ENCODE measurements at places on chromosomes 12 and 14.

DNA sequence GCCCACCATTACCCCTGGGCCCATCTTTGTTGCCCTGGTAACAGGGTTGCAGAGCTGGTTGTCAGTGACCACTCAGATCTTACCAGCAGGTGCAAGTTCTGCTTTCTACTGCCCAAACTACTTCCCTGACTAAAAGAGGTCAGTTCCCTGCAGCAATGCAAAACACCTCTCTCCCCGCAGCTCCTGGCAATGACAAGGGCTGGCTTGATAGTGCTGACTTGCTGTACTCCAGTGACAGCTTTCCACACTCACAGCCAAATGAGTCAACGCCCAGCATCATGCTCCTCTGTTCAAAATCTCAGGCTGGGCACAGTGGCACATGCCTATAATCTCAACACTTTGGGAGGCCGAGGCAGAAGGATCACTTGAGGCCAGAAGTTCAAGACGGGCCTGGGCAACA lies 90.6 kb downstream of the CIT start:
- DNase-seq: no peak

- DNase-seq: peak; percentile 41
These were observed 914 bp upstream of the PACS2 start for GRCh38 chr14:105313381-105314286.

DNA sequence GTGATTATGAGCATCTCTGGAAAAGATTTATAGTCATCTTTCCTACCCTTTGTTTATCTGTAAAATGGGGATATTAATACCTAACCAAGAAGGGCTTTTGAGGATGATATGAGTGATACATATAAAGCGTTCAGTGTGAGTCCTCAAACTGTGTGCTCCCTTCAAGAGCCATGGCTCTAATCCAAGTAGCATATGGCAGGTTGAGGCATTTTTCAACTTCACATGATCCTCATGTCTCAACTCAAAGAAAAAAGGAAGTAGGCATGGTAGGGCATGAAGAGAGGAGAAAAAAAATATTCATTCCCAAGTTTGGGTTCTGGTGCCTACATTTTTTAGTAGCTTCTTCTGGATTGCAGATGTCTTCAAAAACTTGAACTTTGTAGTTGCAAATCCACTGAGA lies 286.3 kb upstream of the ATP2B1 start:
- DNase-seq: no peak

DNA sequence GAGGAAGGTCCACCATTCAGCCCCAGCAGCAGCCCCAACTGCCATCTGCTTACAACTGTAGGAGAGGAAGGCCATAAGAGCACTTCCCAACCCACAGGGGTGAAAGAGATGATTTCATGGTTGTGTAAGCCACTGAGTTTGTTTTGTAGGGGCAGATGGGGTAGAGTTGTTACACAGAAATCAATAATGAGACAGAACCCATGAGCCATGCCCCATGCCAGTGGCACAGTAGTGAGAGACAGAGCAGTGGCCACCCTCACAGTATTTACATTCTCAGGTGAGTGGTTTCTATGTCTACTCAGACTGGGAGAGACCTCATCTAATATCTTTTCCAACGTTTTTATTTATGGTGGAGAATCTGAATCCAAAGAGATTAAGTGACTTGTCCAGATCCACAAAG lies 68.6 kb downstream of the NUAK1 start:
- no peak for DNase-seq

DNA sequence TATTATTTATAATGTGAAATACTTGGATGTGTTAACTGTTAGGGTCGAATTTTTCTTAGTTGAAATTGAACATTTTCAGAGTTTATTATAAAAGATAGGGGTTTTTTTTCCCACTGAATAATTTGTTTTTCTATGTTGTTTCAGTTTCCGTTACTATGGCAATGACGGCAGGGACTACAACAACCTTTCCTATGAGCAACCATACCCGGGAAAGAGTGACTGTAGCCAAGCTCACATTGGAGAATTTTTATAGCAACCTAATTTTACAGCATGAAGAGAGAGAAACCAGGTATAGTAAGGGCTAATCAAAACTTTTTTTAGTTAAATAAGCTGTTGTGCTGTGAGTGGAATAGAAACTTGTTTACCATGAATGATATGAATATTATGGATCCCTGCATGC lies 35.1 kb upstream of the BMAL2 start:
- DNase-seq: no peak

- DNase-seq: peak; percentile 16
These were observed 26.8 kb downstream of the DGLUCY start for GRCh38 chr14:91140672-91141071.

DNA sequence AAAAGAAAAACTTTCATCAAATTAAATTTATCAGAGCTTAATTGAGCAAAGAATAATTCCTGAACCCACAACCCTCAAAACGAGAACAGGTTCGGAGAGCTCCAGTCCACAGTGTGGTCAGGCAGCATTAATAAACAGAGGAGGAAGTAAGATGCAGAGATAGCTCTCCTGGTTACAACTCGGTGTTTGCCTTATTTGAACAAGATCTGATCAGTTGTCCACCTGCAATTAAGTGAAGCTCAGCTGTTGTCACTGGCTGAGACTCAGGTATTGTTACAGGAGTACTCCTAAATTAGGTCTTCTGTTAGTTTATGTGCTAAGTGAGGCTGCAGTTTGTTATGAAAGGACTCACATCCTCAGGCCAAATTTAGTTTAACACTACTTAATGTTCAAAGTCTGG lies 451.4 kb upstream of the PDE3A start:
- DNase-seq: no peak

GRCh38 chr12:58286353-58286752 lies 345.0 kb downstream of the ATP23 start:
- no peak for DNase-seq

GRCh38 chr14:38336298-38336697 lies 80.4 kb upstream of the CLEC14A start:
- DNase-seq: no peak

GRCh38 chr14:94213741-94214140 lies 39.6 kb downstream of the PPP4R4 start:
- DNase-seq: no peak

GRCh38 chr14:99647411-99647810 lies 2.5 kb downstream of the HHIPL1 start:
- no peak for DNase-seq

DNA sequence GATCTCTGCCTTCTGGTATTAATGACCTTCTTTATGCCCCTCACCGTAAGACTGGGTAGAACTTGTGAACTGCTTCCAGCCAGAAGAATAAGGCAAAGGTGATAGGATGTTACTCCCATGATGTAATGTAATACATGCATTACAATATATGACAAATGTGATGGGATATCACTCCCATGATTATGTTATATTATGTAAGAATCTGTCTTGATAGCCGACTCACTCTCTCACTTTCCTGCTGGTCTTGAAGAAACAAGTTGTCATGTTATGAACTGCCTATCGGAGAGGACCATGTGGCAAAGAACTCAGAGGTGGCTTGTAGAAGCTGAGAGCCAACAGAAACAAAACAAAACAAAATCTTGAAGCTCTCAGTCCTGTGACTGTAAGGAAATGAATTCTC lies 30.6 kb upstream of the OSBPL8 start:
- no peak for DNase-seq

DNA sequence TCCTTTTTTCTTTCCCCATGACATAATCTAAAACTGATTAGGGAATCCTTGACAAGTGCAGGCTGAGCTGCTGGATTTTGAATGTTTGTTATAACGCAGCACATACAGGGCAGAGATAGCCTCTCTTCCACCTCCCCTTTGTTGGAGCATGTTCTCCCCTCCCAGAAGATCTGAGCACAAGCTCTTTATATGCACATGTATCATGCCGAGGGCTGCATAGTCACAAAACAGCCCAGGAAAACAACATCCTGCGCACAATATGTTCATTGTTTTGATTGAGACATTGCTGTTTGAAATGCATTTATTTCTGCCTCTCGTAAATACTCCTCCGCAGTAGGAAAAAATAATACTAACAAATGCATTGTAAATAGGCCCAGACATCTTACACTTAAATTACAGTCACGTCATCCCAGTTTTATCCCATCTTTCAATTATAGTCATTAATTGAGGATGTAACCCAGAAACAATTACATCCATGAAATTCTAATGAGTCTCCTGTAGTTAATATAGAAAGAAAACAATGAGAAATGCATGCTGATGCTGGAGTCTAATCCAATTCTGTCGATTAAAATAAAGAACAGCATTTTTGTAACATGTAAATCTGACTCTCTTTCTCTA lies 401.8 kb downstream of the BTG1 start:
- DNase-seq: no peak

- DNase-seq: no peak
These were observed 59.1 kb downstream of the DCAF5 start for GRCh38 chr14:69093631-69094421.

DNA sequence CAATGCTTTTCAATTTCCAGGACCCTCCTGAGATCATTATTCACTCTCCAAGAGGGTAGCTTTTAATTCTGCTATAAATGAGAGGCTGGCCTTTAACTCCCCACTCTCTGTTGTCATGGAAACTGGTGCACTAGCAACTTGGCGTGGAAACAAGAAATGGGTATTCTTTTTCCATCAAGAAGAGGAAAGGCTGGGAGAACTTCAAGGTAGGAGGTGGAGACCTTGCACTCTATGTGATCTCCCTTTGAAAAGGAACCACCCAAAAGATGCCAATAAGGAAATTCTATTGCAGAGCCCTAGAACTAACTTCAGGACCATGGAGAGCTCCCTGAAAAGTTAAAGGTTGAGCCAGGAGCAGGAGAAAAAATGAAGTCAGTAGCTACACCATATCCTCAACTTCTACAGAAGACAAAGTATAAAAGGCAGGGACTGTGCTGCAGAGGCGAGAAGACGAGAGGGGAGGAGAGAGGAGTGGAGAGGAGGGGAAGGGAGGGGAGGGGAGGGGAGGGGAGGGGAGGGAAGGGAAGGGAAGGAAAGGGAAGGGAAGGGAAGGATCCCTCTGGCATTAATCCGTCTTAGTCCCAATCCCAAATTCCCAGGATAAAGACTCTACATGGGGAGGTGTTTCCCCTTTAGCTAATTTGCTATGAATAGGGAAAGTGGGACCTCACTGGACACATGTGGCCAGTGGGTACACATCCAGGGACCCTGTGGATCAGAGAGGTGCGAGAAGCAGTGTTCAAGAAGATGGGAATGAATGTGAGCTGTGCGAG lies 46.7 kb upstream of the FICD start:
- DNase-seq: peak; percentile 51

GRCh38 chr14:51443195-51444018 lies 203.4 kb downstream of the TMX1 start:
- DNase-seq: no peak

- no peak for DNase-seq
These were observed 297.8 kb downstream of the PRKD1 start for GRCh38 chr14:29629839-29630238.

DNA sequence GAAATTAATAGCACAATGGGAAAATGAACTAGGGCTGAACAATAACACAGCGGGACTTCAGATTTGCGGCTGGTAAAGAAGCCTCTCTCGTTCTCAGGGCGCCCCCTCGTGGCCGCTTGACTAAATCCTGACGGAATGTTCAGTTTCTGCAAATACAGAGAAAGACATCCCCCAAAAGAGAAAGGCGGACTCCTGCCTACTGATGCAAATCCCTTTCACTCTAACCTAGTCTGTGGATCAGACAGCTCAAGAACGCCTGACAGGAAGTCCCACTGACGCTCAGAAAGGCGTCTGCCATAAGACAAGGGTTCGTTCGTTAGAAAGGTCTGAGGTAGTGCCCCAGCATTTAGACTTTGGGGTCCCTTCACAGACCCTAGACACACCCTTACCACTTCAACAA lies 2.5 kb downstream of the NUAK1 start:
- peak; percentile 68 for DNase-seq

DNA sequence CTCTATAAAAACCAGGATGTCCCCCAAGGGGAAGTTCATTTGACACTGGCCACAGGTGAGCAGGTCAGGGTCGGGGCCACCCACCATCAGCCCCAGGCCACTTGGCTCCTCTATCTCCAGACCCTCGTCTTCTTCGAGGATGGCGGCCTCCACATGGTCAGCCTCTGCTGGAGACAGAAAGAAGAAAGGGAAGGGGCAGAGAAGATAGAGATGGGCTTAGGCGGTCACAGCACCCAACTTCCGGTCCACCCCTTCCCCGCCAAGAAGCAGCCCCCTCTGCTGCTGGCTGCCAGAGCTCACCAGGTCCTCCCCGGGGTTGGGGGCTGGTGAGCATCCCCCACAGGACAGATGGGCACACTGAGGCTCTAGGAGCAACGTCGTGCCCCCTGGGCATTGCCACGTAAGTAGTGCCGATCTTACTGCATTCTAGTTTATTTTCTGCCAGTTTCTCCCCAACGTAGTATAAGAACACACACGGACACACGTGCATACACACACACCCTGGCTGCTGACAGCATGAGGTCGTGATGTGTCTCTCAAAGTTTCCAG lies 14.2 kb downstream of the BCL11B start:
- no peak for DNase-seq

DNA sequence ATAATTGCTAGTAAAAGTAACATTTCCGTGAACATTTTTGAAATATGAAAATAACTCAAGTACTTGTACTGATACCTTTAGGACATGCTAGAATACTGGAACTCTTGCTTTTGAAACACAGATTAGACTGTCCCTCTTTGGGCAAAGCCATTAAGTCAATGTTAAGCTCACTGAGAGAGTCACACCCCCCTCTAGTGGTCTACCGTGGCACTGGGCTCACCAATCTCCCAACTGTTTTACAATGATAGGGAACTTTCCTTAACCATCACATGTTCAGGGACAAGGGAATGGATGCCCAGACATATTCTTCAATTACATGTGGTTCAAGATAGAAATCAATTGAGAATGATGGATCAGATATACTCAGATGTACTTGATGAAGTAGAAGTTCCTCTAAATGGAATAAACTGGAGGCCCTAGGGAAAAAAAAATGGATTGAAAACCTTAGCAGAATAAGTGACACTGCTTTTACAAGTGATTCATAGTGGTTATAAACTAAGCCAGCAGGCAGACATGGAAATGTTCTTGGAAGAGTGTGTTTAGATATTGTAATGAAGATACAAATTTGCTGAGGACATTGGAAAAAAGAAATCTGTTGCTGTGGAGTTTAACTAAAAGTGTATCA lies 17.8 kb downstream of the NANOG start:
- DNase-seq: peak; percentile 65

Measured in OCI-LY7 (cell line).